ENCODE measurements at places on chromosomes 6 and 20. TPM values are rescaled to one million over a fixed set of nuclear protein-coding genes. Genes with fewer than 3 reads are reported as not detected.

The HAO1 gene
- not detected for polyA plus RNA-seq

- DNase-seq = no peak
Measured at GRCh38 chr20:10157549-10157948, 61.1 kb upstream of the SNAP25 start.

The CST4 gene
- polyA plus RNA-seq = not detected

- no peak for DNase-seq
Measured at GRCh38 chr6:1817033-1817761, 207.5 kb downstream of the FOXC1 start.
